ENCODE measurements at places on chromosomes 5 and 9. TPM values are rescaled to one million over a fixed set of nuclear protein-coding genes. Genes with fewer than 3 reads are reported as not detected.
A peak's percentile ranks its signal among the peaks of the same experiment; 100 is the strongest.

DNA sequence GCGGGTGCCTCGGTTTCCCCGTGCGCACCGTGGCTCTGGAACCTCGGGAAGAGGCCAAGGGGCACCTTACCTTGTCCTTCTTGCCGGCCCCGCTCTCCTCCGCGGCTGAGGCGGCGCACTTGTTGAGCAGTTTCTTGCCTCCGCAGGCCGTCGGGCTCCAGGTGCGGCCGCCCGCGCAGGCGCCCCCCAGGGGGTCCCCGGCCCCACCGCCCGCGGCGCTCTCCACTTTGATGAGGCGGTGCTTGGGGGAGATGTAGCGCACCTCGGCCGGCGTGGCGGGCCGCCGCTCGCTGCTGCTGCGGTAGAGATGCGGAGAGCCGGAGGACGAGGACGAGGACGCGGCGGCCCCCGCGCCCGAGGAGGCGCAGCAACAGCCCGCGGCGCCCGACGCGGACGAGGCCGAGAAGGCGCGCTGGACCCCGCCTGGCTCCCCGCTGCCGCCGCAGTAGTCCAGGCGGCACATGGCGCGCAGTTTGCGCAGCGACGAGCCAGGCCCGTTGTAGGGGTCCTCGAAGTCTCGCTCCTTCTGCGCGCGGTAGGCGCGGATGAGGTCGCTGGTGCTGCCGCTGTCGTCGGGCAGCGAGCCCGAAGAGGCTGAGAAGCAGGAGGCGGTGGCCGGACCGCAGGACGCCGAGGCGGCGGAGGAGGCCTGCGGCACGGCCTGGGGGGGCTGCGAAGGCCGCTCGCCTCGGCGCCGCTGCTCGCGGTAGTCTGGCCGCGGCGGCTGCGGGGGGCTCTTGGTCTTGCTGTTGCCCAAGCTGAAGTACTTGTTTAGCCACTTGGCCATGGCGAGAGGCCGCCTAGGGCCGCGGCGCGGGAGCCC is 957 bp downstream of the SHB start:
- DNase-seq = no peak
- peaks cover 34% of the 10 kb centered on the region for H3K4me1 ChIP-seq
- H3K27ac ChIP-seq = peak overlapping the region; percentile 88

GRCh38 chr5:126531543-126532120 is 63.4 kb downstream of the ALDH7A1 start:
- DNase-seq = no peak
- H3K36me3 ChIP-seq = no peaks in the 10 kb centered on the region
- H3K4me3 ChIP-seq = no peak overlapping the region
- H3K4me1 ChIP-seq = peaks cover 11% of the 10 kb centered on the region

DNA sequence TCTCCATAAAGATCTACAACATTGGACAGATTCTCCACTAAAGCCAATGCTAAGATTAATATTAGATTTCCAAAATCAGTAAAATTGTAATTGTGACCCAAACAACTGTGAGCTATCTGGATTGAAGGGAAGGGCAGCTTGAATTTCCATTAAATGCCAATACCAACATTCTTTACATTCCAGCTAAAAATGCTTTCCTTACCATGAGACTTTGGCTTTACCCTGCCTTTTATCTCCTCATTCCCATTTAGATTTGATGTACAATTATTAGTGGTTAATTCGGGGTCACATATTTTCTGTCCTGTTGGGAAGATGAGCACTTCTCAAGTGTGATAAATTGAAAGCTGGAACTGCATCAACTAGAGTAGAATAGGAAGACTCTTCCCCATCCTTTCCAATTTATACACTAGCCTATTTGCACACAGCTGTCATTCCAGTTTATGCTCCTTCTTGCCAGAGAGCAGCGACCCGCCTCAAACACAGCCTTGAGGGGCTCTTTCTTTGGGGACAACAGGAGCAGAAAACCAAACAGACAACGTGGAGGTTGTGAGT is 33.1 kb upstream of the MYOT start:
- DNase-seq = no peak
- H3K27me3 ChIP-seq = no peaks in the 10 kb centered on the region
- no peaks in the 10 kb centered on the region for H3K36me3 ChIP-seq
- H3K27ac ChIP-seq = no peak overlapping the region

The FBP1 gene
- 6.6 TPM for total RNA-seq

- H3K27ac ChIP-seq = no peak overlapping the region
- no peaks in the 10 kb centered on the region for H3K36me3 ChIP-seq
- H3K27me3 ChIP-seq = no peaks in the 10 kb centered on the region
- no peaks in the 10 kb centered on the region for H3K4me1 ChIP-seq
- no peak for DNase-seq
- no peak overlapping the region for H3K4me3 ChIP-seq
These were observed 43.1 kb downstream of the LHX2 start for GRCh38 chr9:124054582-124055227.

GRCh38 chr5:95369782-95370181 is 21.4 kb upstream of the FAM81B start:
- no peak overlapping the region for H3K4me3 ChIP-seq
- no peaks in the 10 kb centered on the region for H3K36me3 ChIP-seq
- DNase-seq = no peak
- no peaks in the 10 kb centered on the region for H3K27me3 ChIP-seq
- no peak overlapping the region for H3K27ac ChIP-seq
- no peaks in the 10 kb centered on the region for H3K4me1 ChIP-seq

- no peak overlapping the region for H3K27ac ChIP-seq
- no peaks in the 10 kb centered on the region for H3K36me3 ChIP-seq
- DNase-seq = no peak
- H3K27me3 ChIP-seq = peaks cover 19% of the 10 kb centered on the region
- H3K4me3 ChIP-seq = no peak overlapping the region
- H3K4me1 ChIP-seq = peaks cover 23% of the 10 kb centered on the region
These were observed 298.6 kb downstream of the PARP8 start for GRCh38 chr5:50964746-50965653.

The HTR1A gene
- total RNA-seq = not detected

DNA sequence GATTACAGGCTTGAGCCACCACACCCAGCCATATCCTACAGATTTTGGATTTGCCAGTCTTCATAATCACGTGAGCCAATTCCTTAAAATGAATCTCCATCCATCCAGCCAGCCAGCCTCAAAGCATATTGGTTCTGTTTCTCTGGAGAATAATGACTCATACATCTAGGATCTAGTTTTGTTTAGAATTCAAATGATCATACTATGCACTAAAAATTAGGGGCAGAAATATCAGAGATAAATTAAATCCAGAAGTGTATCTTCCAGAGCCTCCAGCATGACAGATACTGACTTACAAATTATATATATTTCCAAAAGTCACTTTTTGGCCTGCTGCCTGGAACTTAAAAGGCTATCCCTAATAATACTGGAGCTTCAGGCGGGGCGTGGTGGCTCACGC is 119.1 kb upstream of the NR5A1 start:
- H3K4me3 ChIP-seq = no peak overlapping the region
- no peak overlapping the region for H3K27ac ChIP-seq
- H3K27me3 ChIP-seq = no peaks in the 10 kb centered on the region
- no peaks in the 10 kb centered on the region for H3K36me3 ChIP-seq
- no peak for DNase-seq

DNA sequence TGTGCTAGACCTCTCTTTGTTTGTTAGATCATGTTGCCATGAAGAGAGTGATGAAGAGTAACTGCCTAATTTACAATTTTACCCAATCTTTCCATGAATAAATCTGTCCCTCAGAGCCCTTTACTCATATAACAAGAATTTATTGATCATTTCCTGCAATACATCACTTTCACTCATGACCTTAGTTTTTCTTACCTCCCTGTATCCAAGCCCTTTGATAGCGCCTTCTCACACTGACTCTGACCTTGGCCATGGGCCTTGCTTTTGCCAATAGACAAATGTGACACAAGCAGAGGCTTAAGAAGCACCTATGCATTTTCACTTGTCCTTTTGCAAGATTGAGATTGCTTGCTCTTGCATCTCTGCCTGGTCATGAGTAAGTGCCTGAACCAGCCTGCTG is 288.1 kb downstream of the NNT start:
- DNase-seq = no peak
- H3K4me1 ChIP-seq = no peaks in the 10 kb centered on the region
- H3K27ac ChIP-seq = no peak overlapping the region
- no peak overlapping the region for H3K4me3 ChIP-seq

- no peak for DNase-seq
- no peaks in the 10 kb centered on the region for H3K36me3 ChIP-seq
- no peaks in the 10 kb centered on the region for H3K4me1 ChIP-seq
- no peak overlapping the region for H3K4me3 ChIP-seq
- no peak overlapping the region for H3K27ac ChIP-seq
- H3K27me3 ChIP-seq = no peaks in the 10 kb centered on the region
These were observed 52.5 kb upstream of the GABRP start for GRCh38 chr5:170731052-170731451.

The TNC gene
- 87.1 TPM for total RNA-seq

The TRPM6 gene
- total RNA-seq = 0.41 TPM

The HTR4 gene
- total RNA-seq = 3.9 TPM

DNA sequence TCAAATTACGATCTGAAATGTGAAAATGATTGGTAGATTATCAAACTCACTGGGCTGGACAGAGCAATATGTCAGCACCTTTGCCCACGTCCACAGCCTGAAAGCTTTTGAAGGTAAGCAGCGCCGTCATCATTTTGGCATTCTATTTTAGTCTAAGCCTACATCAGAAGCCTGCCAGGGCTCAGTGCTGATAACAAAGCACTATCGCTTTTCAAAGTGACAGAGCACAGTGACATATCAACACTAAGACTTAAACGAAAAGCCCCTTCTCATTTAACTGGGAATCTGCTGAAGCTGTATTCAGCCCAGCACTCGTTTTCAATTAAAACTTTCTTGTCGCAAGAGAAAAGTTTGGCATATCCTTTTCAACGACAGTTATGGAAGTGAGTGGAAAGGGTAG is 1076.3 kb downstream of the PTPRD start:
- no peak overlapping the region for H3K4me3 ChIP-seq
- H3K27ac ChIP-seq = no peak overlapping the region
- H3K36me3 ChIP-seq = no peaks in the 10 kb centered on the region

The PROB1 gene
- 1.9 TPM for total RNA-seq

The AQP7 gene
- total RNA-seq = 1.9 TPM

GRCh38 chr9:68802525-68803015 is 97.5 kb downstream of the PIP5K1B start:
- peaks cover 18% of the 10 kb centered on the region for H3K4me1 ChIP-seq
- no peaks in the 10 kb centered on the region for H3K36me3 ChIP-seq
- no peaks in the 10 kb centered on the region for H3K27me3 ChIP-seq
- H3K27ac ChIP-seq = no peak overlapping the region
- H3K4me3 ChIP-seq = no peak overlapping the region
- DNase-seq = no peak

GRCh38 chr5:10420468-10420867 is 21.2 kb upstream of the ROPN1L start:
- H3K27me3 ChIP-seq = no peaks in the 10 kb centered on the region
- no peak overlapping the region for H3K27ac ChIP-seq
- H3K4me3 ChIP-seq = no peak overlapping the region
- no peak for DNase-seq

DNA sequence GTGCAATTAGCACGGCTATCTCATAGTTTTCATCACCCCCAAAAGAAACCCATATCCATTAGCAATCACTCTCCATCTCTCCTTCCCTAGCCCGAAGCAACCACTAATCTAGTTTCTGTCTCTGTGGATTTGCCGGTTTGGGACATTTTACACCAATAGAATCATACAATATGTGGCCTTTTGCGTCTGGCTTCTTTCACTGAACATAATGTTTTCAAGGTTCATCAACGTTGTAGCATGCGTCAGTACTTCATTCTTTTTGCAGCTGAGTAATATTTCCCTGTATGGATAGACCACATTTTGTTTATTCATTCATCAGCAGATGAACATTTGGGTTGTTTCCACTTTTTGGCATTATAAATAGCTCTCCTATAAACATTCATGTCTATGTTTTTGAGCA is 75.4 kb upstream of the TBC1D2 start:
- DNase-seq = no peak
- no peak overlapping the region for H3K27ac ChIP-seq
- no peaks in the 10 kb centered on the region for H3K4me1 ChIP-seq

DNA sequence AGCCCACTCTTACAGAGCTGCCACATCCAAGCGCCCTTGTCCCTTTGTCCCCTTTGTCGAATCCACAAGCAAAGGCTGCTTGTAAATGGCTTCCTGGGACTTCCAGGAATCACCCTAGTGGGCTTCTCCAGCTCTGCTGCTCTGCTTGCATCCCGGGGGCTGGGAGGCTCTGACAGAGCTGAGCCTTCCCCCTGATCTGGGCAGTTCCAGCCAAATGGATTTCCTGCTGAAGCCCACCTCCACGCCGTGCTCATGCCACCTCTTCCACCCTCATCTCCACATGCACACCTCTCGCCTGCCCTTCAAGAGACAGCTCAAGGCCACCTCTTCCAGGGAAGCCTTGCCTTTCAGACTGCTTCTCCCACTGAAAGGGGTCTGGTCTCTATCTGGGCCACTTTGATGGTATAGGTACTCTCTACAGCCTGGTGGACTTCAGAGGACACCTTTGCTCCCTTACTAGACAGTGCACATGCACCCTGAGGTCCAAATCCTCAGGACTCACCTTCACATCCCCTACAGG is 106.2 kb downstream of the LHFPL2 start:
- H3K4me1 ChIP-seq = peaks cover 85% of the 10 kb centered on the region
- H3K36me3 ChIP-seq = no peaks in the 10 kb centered on the region
- H3K27ac ChIP-seq = no peak overlapping the region
- H3K4me3 ChIP-seq = no peak overlapping the region
- H3K27me3 ChIP-seq = no peaks in the 10 kb centered on the region

- H3K36me3 ChIP-seq = peaks cover 47% of the 10 kb centered on the region
- H3K27me3 ChIP-seq = no peaks in the 10 kb centered on the region
- H3K4me3 ChIP-seq = no peak overlapping the region
- H3K4me1 ChIP-seq = no peaks in the 10 kb centered on the region
- no peak for DNase-seq
These were observed 26.7 kb downstream of the NCBP1 start for GRCh38 chr9:97660340-97660739.

The TMEM8B gene
- 14.6 TPM for total RNA-seq

DNA sequence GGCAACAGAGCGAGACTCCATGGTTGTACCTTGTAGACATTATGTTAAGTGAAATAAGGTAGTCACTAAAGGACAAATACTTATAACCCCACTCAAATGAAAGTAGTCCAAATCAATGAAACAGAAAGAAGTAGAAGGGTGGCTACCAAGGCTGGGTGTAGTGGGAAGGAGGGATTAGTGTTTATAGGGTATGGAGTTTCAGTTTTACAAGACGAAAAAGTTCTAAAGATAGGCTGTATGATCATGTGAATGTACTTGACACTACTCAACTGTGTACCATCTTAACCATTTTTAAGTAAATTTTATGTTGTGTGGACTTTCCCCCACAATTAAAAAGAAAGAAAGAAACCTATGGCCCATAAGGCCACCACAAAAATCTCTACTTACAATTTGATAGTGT is 32.2 kb downstream of the ALDH7A1 start:
- DNase-seq = no peak
- no peak overlapping the region for H3K4me3 ChIP-seq
- H3K27ac ChIP-seq = no peak overlapping the region
- no peaks in the 10 kb centered on the region for H3K27me3 ChIP-seq

GRCh38 chr9:109745335-109746283 is 34.4 kb upstream of the PALM2AKAP2 start:
- peak overlapping the region; percentile 50 for H3K4me3 ChIP-seq
- no peaks in the 10 kb centered on the region for H3K27me3 ChIP-seq
- H3K4me1 ChIP-seq = peaks cover 22% of the 10 kb centered on the region

All from thoracic aorta (tissue), 2 donors.